ENCODE measurements at places on chromosomes 16 and 17.
A peak's percentile ranks its signal among the peaks of the same experiment; 100 is the strongest.

DNA sequence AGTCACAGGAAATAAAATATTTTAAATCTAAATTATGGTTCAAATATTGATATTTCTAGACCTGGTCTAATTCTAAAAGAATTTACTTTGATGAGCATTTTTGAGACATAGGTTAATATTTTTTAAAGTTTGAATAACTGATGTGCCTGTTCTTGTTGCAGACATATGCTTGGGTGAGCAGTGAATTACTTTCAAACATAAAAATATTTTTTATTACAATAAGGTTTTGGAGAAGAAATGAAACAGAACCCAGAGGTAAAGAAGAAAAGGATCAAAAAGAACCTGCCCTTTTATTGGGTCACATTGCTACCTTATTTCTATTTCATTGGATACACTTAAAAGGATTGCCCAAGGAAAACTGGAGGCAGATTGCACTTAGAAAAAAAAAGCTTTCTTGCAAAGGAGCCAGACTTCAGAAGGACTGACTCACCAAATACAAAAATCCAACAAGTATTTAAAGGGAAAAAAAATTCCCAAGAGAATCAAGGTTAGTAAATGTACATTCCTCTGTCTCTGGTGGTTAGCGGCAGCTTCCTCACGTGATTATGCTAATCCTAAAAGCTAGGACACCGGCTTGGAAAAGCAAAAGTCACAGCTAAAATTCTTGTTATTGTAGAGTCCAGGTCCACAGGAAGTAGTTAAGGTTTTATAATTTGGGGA is 18.5 kb downstream of the ENPP7 start:
- DNase-seq = peak; percentile 16

DNA sequence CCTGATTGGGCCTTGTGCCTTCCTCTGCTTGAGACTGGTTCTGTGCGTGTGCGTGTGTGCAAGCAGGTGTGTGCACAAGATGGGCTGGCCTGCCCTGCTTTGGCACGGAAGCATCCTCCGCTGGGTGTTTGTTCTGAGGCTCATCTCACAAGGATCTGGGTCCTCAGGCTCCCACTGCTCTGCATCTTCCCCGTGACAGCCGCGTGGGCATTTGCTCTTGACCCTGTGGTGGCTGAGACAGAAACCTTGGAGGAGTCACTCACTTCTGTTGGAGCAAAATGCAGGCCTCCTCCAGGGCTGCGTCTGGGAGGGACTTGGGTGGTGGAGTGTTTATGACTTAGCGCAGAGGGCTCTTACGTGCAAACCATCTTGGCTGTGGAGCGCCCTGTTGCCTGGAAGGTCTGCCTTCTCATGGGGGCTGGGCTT is 119.2 kb downstream of the RPTOR start:
- DNase-seq = no peak

- no peak for DNase-seq
Observed at GRCh38 chr16:85293458-85293857, 181.2 kb upstream of the CIBAR2 start.

GRCh38 chr17:40535924-40536294 is 29.4 kb downstream of the CCR7 start:
- no peak for DNase-seq

DNA sequence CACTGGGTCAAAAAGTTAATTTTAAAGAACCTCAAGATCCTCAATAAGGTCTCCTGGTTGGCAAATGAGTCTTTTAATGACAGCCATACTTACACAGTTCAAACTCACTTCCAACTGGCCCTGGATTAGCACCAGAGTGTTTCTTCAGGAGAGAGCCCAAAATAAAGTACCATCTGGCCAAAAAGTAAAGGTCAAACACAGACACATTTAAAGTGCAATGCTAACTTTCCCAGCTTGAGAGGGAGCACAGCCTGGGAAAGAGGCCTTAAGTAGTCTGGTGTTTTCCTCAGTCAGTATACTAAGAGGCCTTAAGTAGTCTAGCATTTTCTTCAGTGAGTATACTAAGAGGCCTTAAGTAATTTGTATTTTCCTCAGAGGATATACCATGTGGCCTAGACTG is 46.6 kb upstream of the ERN1 start:
- DNase-seq = no peak

DNA sequence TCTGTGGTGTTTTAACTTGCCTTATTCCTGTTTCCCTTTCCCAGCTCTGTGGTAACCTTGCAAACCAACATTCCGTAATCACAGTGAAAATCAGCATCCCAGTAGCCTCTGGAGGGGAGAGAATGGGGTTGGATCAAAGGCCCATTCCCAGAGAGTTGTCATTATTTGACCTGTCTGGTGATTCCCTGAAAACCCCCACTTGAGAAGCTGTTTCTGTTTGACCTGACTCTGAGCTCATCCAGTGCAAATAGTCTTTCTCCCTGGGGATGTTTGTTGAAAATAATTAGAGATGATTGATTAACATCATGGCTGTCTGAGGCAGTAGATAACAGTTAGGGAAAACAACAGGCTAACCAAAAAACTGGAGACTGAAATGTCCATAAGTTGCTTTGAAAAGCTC is 3.0 kb downstream of the CACNG1 start:
- no peak for DNase-seq

- DNase-seq = no peak
Observed at GRCh38 chr16:3874242-3874641, 6.3 kb downstream of the CREBBP start.

- DNase-seq = no peak
Observed at GRCh38 chr16:60438894-60439293, 1597.3 kb downstream of the CDH8 start.

- no peak for DNase-seq
Observed at GRCh38 chr17:79387783-79388182, 223.1 kb downstream of the RBFOX3 start.

DNA sequence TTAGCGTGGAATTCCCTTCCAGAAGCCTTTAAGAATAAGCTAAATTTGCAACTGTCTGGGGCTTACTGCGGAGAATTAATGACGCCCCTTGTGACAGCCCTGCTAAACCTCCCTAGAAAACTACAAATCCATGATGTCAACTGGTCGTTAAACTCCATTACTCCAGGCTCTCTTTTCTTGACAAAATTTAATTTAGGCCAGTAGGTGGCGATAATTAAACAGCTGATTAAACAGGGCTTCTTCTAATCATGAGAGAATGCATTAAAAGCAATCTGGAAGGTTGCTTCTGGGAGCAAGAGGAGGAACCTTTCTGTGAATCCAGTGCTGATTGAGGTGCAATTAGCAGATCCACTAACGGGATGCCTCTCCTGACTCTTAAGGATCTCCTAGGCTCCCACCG is 8.1 kb upstream of the NLRP1 start:
- peak; percentile 40 for DNase-seq

DNA sequence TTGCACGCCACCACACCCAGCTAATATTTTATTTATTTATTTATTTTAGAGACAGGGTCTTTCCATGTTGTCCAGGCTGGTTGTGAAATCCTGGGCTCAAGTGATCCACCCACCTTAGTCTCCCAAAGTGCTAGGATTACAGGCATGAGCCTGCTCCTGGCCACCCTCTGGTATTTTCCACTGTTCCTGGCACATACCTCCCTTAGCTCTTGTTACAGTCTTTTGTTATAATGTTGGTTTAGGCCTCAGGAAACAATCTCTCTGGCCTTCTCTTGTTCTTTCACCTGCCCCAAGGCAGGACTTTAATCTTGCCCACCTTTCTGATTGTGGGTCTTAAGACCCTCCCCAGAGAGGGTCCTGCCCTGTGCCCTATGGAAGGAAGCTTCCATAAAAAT is 3.6 kb upstream of the CYTH1 start:
- no peak for DNase-seq

- DNase-seq = peak; percentile 39
Observed at GRCh38 chr17:72249441-72249840, 128.6 kb downstream of the SOX9 start.

DNA sequence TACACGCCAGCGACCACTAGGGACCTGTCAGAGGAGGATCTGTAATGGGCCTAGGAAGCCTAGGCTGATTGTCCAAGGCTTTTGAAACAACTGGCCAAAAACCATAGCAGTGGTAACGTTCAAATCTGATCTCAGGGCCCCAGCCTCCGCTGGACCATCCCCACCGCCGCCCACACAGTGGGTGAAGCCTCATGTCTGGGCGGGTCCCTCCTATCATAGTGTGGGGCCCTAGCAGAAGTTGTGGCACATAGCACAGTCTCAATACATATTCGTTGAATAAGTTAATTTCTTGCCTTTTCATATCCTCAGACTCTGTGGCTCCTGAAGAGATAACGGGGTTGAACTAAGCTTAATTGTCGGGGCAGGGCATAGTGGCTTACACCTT is 818 bp downstream of the DPH1 start:
- no peak for DNase-seq

DNA sequence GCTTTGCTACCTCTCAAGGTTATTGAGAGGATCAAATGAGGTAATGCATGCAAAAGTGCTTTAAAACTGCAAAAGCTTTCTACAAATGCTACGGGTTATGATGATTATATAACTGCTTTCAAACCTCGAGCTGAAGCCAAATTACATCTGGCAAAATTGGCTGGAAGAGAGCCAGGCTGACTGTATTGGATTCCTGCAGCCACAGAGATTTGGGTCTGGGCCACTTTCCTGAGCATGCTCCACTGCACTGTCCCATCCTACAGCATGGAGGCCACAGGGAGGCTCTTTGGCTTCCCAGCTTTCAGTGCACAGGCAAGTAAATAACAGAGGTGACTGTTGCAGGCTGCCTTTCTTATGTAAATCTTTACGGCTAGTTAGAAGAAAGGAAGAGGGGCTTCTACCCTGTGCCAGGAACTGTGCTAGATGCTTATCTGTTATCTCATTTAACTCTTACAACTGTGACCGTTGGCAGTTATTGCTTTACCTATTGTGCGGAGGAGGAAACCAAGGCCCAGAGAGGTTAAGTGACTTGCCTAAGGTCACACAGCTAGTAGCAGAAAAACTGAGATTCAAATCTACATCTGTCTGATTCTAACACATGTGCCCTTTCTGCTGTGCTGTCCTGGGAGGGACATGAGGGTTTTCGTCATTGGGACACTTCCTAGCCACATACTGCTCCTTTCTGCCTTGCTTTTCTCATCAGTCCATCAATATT is 121.8 kb downstream of the SPACA3 start:
- DNase-seq = no peak

GRCh38 chr16:908526-909155 is 62.1 kb downstream of the LMF1 start:
- DNase-seq = no peak

- DNase-seq = peak; percentile 46
Observed at GRCh38 chr17:31388770-31389656, 2.5 kb upstream of the RAB11FIP4 start.

- DNase-seq = no peak
Observed at GRCh38 chr17:49045376-49045775, 48.2 kb downstream of the IGF2BP1 start.

- no peak for DNase-seq
Observed at GRCh38 chr16:55955424-55955823, 80.3 kb upstream of the CES5A start.

DNA sequence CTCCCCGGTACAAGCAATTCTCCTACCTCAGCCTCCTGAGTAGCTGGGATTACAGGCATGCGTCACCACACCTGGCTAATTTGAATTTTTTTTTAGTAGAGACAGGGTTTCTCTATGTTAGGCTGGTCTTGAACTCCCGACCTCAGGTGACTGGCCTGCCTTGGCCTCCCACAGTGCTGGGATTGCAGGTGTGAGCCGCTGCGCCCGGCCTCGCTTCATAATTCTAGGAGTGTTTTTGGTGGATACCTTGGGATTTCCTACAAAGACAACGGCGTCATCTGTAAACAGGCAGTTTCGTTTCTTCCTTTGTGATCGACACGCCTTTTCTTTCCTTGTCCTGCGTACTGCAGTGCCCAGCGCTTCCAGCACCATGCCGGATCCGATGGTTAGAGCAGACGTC is 60.9 kb upstream of the GNG13 start:
- no peak for DNase-seq

- DNase-seq = peak; percentile 80
Observed at GRCh38 chr16:89478576-89479221, 11.7 kb downstream of the ANKRD11 start.

- no peak for DNase-seq
Observed at GRCh38 chr16:24986512-24987303, 28.5 kb downstream of the ARHGAP17 start.

DNA sequence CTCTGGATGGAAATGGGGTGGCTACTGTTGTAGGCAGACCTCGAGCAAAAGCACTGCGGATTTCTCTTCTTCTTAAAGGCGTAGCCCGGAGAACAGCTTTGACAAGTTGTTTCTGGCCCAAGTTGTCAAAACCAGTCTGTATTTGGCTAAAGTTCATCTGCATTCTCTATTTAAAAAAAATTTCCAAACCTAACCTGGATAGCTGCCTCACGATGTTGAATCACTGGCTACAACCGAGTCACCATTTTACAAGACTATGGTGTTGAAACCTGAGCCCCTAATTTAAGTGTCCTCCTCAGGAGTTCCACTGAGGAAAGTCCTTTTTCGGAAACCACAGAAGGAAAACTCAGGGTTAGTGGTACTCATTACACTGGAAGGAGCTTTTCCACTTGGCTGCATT is 1.5 kb downstream of the SLC16A6 start:
- DNase-seq = no peak

- DNase-seq = no peak
Observed at GRCh38 chr17:47176389-47176826, 12.7 kb downstream of the CDC27 start.

GRCh38 chr16:60605176-60605575 is 1431.1 kb downstream of the CDH8 start:
- no peak for DNase-seq

DNA sequence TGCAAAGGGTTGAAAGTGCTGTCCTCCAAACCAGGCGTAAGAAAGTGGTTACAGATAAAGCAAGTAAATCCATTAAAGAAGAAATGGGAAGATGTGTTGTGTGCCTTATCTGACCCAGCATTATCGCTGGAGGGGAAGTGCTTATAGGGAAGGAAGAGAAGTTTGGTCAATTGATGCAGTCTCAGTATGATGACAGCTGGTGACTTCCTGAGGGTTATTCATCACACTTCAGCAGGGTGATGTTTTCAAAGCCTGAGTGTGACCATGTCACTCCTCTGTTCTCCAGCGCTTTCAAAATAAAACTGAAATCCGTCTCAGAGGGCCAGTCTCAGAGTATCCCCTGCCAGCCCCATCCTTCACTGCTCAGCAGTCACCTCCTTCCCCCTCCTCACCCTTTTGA is 505.4 kb upstream of the RBFOX1 start:
- no peak for DNase-seq

DNA sequence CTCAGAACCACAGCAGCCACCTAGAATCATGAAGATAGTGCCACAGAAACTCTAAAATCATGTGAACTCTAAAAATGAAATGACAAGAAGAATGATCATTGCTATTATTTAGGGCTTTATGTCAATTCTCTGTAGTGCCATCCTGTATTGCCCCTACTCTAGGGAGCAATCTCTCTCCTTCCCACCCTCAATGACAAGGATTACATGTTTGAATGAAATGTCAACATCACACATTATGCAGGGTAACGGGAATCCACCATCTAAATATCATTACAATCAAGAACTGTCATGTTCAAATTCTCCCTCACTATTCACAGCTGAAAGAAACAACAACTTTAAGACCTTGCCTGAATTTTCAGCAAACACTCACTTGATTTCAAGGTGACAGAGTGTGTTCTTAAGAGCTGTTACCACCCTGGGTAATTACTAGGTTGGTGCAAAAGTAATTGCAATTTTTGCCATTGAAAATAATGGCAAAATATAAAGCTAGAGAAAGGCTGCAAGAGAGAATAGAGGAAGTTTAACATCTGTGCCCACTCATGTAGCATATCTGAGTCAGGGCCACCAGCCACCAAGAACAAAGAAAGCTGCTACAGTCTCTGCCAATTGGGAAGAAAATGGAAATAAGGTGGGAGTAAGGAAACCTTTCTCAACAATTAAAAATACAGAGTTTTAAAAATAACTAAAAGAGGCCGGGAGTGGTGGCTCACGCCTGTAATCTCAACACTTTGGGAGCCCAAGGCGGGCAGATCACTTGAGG is 112.8 kb upstream of the PSMD7 start:
- DNase-seq = no peak
